ENCODE measurements at places on chromosomes 3 and 15.

DNA sequence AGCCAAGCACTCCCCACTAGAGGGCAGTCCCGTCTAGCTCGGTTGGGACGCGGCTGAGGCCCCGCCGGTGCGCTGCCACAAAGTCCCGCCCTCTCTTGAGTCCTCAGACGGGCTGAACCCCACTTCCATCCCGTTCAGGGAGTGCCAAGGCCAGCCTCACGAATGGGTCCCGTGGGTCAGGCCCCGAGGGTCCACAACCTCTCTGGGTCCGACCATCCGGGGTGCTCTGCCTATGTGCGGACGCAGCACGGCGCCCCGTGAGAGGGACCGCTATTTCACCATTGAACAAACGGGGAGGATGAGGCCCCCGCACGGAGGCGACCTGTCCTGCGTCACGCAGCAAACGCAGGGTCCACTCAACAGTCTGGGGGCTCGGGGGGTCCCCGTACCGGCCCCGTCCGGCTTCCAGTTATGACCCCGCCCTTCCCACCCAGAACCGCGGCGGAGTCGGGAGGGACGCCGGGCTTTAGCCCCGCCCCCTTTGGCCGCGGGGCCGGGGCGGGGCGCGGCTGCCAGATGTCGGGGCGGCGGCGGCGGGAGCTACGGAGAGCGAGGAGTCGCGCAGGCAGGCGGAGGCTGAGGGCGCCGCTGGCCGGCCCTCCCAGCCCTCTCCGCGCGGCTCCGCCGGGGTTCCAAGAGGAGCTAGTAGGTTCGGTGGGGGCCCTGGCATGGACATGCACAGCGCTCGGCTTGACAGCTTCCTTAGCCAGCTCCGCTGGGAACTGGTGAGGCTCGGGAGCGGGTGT, at the start of gene INKA1:
Gene INKA1 (plus strand): TSS at position 543 of the 746 bp plus-strand sequence. CDS start 132 bp downstream, at position 675.
- peaks cover 10% of the 10 kb centered on the region for H3K27me3 ChIP-seq
- H3K27ac ChIP-seq: peak within 1 kb of the TSS; percentile 70
- H3K36me3 ChIP-seq: peaks cover 8% of the 10 kb centered on the region
- H3K4me3 ChIP-seq: peak within 1 kb of the TSS; percentile 84

DNA sequence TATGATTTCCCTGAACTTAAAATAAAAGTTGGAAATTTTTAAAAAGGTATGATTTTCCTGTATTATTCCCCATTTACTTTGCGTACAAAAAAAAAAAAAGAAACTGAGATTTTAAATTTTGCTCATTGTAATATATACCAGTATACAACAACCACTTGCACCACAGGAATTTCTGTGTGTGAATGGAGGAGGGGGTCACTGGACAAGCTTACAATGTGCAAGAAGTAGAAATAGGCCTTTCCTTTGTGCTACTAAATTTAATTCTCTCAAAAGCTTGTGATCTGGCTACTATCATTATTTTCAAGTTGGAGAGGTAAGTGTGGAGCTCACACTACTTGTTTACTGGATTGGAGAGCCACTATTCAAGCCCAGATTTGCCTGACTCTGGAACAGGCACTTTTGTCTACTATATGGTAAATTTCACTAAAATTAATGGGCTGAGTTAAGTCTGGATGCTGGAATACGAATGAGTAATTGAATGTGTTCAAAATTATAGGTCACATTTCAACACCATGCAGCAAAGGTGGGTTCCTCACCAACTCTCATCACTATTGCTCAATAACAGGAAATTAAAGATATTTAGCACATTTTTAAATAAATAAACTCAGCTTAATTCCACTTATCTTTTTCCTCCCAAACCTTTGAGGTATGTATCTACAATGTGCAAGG, 148.0 kb upstream of the MBNL1 start:
- H3K27me3 ChIP-seq: peaks cover 8% of the 10 kb centered on the region
- H3K4me1 ChIP-seq: peaks cover 19% of the 10 kb centered on the region
- DNase-seq: no peak
- no peak overlapping the region for H3K4me3 ChIP-seq
- no peak overlapping the region for H3K27ac ChIP-seq
- peaks cover 1% of the 10 kb centered on the region for H3K36me3 ChIP-seq

- peaks cover 8% of the 10 kb centered on the region for H3K27me3 ChIP-seq
- no peak for DNase-seq
- no peaks in the 10 kb centered on the region for H3K36me3 ChIP-seq
- H3K4me3 ChIP-seq: no peak overlapping the region
These were observed 26.1 kb downstream of the PTH1R start for GRCh38 chr3:46903341-46904302.

GRCh38 chr3:110180733-110181132, 843.4 kb upstream of the DPPA4 start:
- H3K4me1 ChIP-seq: no peaks in the 10 kb centered on the region
- no peak for DNase-seq
- H3K27ac ChIP-seq: no peak overlapping the region
- H3K4me3 ChIP-seq: no peak overlapping the region
- H3K27me3 ChIP-seq: no peaks in the 10 kb centered on the region
- no peaks in the 10 kb centered on the region for H3K36me3 ChIP-seq

DNA sequence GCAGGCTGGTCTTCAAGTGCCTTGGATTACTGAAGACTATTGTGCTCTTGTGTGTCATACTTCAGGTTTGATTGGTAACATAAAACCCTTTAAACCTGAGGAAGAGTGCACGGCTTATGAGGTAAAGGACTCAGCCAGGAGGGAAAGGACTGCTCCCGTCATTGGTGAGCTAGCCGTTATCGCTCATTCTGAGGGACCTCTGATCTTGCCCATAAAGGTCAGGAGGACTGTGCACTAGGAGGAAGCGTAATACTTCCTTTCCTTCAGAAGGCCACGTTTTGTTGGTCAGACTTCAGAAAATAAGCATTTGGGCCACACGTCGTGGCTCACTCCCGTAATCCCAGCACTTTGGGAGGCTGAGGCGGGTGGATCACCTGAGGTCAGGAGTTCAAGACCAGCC, 37.7 kb downstream of the PXK start:
- DNase-seq: no peak
- H3K27ac ChIP-seq: no peak overlapping the region
- peaks cover 19% of the 10 kb centered on the region for H3K36me3 ChIP-seq

DNA sequence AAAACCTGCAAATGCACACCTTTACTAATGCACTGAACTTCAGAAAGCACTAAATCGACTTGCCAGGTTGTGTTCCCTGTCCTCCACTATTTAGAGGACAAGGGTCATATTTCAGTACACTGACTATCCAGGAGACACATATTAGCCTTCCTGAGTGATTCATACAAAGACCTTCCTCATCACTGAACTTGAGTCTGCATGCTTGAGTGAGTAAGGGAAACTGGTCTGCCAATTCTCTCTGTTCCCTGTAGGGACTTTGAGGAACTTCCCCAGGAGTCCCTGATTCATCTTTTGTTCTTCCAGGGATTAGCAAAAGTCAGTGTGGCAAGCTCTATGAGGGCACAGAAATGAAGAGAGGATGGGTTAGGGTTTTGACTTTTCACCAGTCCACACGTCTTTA, 565.9 kb downstream of the PDCD6IP start:
- no peak overlapping the region for H3K4me3 ChIP-seq
- DNase-seq: no peak
- H3K27ac ChIP-seq: no peak overlapping the region

- H3K36me3 ChIP-seq: peaks cover 2% of the 10 kb centered on the region
- H3K4me1 ChIP-seq: peaks cover 45% of the 10 kb centered on the region
- no peak overlapping the region for H3K4me3 ChIP-seq
- H3K27me3 ChIP-seq: peaks cover 4% of the 10 kb centered on the region
These were observed 405.9 kb upstream of the TBL1XR1 start for GRCh38 chr3:177603148-177603603.

DNA sequence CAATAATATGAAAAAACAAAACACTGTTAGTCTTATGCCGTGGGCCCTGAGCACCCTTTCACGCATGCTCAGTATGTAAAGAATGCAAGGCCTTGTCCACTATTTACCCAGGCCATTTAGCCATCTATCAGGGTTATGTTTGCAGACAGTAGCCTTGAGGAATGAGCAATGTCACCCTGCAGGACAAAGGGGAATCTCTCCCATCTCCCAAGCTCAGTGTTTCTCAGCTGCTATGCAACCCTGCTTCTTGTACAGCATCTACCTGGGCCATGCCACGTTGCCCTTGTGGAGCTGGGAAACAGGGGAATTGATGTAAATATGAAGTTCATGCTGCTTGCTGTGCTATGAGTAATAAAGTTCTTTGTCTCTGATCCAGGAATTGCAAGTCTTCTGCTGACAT, 51.5 kb upstream of the SLCO2A1 start:
- H3K4me3 ChIP-seq: no peak overlapping the region
- no peaks in the 10 kb centered on the region for H3K36me3 ChIP-seq
- DNase-seq: no peak
- H3K27ac ChIP-seq: no peak overlapping the region

DNA sequence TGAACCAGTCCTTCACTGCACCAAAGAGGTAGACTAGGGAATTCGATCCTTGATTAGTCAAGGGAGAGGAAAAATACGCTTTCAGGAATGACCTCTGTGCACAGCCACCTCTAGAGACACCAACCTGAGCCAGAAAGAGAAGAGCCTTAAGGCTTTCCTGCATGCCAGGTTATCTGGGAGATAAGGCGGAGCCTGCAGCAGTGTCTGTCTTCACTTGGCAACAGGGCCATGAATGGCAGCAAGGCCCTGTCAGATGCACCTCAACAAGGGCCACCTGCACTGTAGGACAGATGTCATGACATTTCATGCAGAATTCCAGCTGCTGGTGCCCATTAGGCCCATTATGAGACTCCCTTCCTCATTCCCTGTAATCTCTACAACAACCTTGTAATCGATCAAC, 88.1 kb downstream of the MEX3B start:
- H3K4me1 ChIP-seq: no peaks in the 10 kb centered on the region
- no peak overlapping the region for H3K27ac ChIP-seq
- DNase-seq: no peak
- H3K27me3 ChIP-seq: no peaks in the 10 kb centered on the region
- H3K4me3 ChIP-seq: no peak overlapping the region
- no peaks in the 10 kb centered on the region for H3K36me3 ChIP-seq

DNA sequence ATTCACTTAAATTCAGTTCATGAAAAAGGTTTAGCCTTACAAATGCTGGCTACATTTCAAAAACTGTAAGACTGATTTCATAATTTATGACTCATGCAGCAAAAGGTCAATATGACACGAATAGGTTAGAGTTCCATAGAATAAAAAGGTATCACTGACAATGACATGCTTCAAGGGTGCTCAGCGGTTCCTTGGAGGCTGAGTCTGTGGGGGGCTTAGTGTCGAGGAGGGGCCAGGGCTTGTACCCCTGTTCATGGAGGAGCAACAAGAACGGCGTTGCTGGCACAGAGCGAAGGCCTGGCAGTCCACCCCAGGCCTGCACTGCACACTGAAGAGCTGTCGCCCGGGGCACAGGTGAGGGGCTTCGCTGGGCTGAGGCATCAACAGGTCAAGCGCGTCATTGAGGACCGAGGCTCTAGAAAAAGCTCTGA, 174.2 kb downstream of the NR1D2 start:
- peaks cover 1% of the 10 kb centered on the region for H3K36me3 ChIP-seq
- no peaks in the 10 kb centered on the region for H3K4me1 ChIP-seq
- H3K27ac ChIP-seq: no peak overlapping the region
- H3K4me3 ChIP-seq: no peak overlapping the region

DNA sequence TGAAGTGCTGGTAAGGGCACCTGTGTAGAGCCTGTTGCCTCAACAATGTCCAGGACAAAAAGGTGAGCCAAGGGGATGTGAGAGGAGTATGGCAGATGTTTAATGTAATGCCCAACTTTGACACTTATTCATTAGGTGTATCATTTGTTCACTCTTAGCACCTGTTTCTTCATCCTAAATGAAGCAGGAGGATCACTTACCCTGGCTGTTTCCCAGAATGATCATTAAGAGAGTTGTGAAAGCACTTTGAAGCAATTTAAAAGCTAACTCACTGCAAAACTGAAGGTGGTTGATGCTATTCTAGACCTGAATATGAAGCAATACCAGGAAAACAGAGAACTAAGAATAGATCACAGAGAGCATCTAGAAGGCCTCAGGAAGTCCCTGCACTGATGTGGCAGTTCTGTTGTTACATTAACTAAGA, 3.4 kb upstream of the HHLA2 start:
- peak overlapping the region; percentile 53 for H3K4me3 ChIP-seq
- peaks cover 13% of the 10 kb centered on the region for H3K36me3 ChIP-seq
- peaks cover 64% of the 10 kb centered on the region for H3K4me1 ChIP-seq
- no peak for DNase-seq

DNA sequence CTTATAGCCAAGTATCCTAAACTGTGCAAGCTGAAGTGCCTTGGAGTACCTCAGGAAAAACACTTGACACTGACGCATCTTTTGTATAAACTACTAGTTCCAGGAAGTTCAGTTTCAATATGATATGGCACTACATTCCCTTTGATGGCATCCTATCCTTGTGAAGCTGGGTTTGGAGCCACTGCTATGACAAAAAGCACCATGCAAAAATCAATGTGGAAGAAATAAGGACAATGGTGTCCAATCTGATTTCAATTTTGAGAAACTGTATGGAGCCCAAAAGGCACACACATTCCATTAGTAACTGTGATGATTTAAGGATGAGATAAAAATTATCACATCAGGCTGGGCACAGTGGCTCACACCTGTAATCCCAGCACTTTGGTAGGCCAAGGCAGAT, 5.6 kb downstream of the RPS27L start:
- H3K4me3 ChIP-seq: no peak overlapping the region
- peaks cover 33% of the 10 kb centered on the region for H3K36me3 ChIP-seq

DNA sequence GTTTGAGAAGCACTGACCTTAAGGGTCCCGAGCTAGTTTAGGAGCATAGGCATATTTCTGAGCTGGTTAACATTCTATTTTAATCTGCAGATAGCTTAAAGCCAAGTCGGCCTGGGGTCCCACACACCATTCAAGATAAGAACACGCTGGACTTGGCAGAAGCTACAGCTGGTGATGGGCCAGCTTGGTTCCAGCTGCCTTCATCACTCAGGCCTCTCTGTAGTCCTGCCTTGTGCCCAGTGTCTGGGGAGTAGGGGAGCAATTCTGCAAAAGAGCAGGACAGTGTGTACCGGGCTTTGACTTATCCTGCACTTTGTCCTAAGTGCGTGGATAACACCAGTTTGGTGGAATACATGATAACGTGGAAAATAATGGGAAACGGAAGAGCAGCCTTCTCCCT, 164.5 kb downstream of the MEGF11 start:
- H3K36me3 ChIP-seq: no peaks in the 10 kb centered on the region
- peaks cover 35% of the 10 kb centered on the region for H3K27me3 ChIP-seq
- H3K4me1 ChIP-seq: no peaks in the 10 kb centered on the region
- no peak overlapping the region for H3K4me3 ChIP-seq
- H3K27ac ChIP-seq: no peak overlapping the region
- no peak for DNase-seq

GRCh38 chr3:87351937-87352336, 75.6 kb upstream of the POU1F1 start:
- DNase-seq: no peak
- H3K36me3 ChIP-seq: no peaks in the 10 kb centered on the region
- no peaks in the 10 kb centered on the region for H3K4me1 ChIP-seq
- H3K27ac ChIP-seq: no peak overlapping the region

- H3K4me1 ChIP-seq: no peaks in the 10 kb centered on the region
- H3K4me3 ChIP-seq: no peak overlapping the region
- H3K27ac ChIP-seq: no peak overlapping the region
- no peak for DNase-seq
These were observed 70.7 kb downstream of the TTBK2 start for GRCh38 chr15:42849836-42850235.

- no peak for DNase-seq
- H3K27ac ChIP-seq: no peak overlapping the region
- H3K4me1 ChIP-seq: no peaks in the 10 kb centered on the region
- H3K27me3 ChIP-seq: no peaks in the 10 kb centered on the region
- no peaks in the 10 kb centered on the region for H3K36me3 ChIP-seq
- H3K4me3 ChIP-seq: no peak overlapping the region
These were observed 212.6 kb upstream of the SEMA6D start for GRCh38 chr15:47504624-47505256.

- H3K4me3 ChIP-seq: no peak overlapping the region
- no peaks in the 10 kb centered on the region for H3K36me3 ChIP-seq
- H3K27me3 ChIP-seq: no peaks in the 10 kb centered on the region
- H3K4me1 ChIP-seq: no peaks in the 10 kb centered on the region
- no peak for DNase-seq
- no peak overlapping the region for H3K27ac ChIP-seq
These were observed 207.7 kb upstream of the PDZRN3 start for GRCh38 chr3:73832426-73832825.

Measured in activated T-helper 1 cell treated with anti-CD3 and anti-CD28 coated beads, Interleukin-12 subunit alpha, Interleukin-12 subunit beta, Interleukin-2, Interleukin-4 antibody, amounts not matched to agents 30 ng/mL and 10 ng/mL and 1 ng/mL, durations not matched to agents 14 hours and 24 hours and 36 hours (primary cell).